ENCODE measurements at places on chromosomes 2 and 18.

DNA sequence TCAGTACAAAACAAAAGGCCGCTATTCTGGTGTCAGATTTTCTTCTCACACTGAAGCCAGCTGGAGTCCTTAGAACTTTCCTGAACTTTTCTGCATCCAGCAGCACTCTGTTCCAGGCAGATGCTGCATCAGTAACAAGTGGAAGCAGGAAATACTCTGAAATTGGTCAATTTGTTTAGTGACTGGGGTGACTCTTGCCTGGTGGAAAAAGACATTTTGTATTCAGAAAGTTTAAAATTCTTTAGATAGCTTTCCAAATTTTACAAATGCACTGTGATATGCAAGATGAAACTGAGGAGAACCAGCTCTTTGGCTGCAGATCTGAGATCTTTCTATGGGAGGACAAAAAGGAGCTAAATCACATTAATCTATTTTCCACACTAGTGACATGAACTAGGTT lies 385.7 kb downstream of the NRXN1 start:
- no peak for DNase-seq

- DNase-seq: no peak
These were observed 34.7 kb downstream of the ST6GAL2 start for GRCh38 chr2:106851087-106851874.

DNA sequence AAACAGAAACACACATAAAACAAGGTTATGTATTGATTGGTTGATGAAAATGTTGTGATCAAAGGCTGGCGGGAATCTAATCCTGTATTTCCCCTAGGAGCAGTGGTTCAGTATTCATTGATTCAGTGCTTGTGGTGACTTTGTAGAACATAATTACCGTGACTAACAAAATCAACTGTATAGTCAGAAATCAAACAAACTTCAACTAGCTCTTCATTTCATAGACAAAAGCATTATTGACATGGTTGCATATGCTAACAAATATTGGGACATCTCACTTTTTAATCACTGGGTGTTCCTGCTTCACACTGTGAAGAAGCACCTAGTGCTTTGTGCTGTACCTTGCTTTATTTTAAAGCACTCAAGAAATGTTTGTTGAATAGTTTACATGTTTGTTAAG lies 41.4 kb downstream of the USP14 start:
- DNase-seq: no peak

DNA sequence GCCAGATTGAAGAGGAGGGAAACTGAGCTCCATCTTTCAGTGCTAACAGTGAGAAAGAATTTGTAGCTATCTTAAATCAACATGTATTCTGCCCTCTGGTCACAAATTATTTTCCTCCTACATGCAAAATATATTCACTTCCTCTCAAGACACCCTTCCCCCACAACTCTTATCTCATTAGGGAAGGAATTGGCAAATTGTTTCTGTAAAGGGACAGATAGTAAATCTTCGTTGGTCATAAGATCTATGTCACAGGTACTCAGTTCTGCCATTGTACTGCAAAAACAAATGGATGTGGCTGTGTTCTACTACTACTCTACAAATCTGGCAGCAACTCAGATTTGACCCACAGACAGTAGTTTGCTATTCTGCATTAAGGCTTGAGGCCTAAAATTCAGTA lies 53.0 kb upstream of the CYP20A1 start:
- no peak for DNase-seq

DNA sequence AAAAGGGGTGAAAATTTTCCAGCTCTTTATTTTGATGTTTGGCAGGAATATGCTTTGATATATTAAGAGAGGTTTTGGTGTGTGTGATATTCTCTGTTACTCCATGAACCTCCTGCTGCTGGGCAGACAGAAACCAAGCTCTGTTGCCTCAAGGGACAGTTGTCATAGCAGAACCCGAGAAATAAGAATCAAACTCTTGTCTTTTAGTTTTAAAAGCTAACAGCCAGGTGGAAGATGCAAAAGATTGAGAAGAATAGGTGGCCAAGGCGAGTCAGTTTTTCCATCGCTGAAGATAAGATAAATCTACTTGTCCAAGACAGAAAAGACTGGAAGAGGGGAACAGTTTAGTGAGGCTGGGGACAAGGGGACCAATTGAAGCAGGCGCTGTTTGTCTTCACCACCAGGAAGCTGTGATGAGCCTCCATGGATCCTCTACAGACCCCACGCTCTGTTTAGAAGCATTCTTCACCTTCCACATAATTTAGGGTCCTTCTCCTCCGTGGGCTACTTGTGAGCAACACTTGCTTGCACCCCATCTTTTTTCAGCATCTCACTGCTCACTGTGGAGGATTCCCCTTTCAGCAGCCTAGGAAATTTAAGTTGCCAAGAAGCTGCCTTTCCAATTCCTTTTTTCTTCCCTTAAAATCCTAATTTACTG lies 23.9 kb downstream of the PMAIP1 start:
- DNase-seq: no peak

DNA sequence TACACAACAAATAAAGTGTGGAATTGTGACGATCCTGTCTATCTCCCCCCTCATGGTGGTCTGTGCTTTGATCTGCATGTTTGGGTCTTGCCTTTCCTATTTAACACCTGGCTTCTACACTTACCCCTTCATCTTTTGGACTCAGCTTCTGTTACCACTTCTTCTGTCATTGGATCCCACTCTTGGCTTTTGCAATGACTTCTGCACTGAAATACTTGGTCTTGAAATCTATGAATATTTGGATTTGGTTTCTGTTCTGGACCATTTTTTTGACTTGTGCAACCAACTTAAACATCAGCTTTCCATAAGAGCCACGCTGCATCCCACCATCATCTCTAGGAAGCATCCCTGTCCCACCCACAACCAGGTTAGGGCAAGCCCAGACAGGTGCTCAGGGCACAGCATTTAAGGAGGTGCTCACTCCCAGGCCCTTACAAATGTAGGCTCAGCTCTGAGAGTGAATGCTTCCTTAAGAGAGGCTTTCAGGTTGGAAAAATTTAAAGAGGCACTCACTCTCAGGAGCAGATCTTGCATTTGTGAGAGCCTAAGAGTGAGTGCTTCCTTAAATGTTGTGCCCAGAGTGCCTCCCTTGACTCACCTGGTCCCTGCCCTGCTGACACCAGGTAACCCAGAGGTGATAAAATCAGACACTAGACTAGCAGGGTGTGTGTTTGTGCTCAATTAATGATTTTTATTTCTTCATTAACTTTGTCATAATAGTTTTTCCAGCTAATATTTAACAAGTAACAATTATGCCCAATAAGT lies 124.5 kb upstream of the SH3BP4 start:
- no peak for DNase-seq
